ENCODE measurements at places on chromosomes 1 and 21.

- no peak for DNase-seq
Observed at GRCh38 chr1:116498789-116499628, 71.8 kb downstream of the CD58 start.

DNA sequence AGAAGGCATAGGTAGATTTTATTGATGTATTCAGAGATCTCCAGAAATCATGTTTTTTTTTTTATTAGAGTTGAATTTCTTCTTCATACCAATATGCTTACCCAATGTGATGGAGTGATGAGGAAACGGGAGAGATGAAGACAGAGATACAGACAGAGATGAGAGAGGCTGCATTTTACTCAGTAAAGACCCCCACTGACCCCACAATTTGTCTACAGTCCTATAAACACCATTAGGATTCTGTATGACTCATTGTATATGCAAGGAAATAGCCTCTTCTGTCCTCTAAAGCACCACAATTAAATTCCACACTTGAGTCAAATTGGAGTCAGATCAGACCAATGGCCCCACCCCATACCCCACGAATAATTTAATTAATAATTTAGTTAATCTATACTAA is 44.0 kb downstream of the RUNX1 start:
- DNase-seq, result no peak

DNA sequence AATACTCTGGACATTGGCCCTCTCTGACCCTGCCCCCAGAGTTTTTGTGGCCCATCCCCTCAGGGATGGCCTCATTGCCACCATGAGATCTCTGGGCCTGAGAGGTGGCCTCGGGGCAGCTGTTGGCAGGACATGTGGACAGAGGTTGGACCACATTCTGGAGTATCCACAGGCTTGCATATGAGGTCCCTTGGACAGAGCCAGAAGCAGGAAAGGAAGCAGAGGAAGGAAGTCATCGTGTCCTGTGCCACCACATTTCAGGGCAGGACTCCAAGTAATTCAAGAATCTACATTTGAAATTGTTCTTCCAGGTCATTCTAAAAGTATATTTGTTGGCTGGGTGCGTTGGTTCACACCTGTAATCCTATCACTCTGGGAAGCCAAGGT is 95.9 kb upstream of the PPP2R5A start:
- DNase-seq, result no peak

DNA sequence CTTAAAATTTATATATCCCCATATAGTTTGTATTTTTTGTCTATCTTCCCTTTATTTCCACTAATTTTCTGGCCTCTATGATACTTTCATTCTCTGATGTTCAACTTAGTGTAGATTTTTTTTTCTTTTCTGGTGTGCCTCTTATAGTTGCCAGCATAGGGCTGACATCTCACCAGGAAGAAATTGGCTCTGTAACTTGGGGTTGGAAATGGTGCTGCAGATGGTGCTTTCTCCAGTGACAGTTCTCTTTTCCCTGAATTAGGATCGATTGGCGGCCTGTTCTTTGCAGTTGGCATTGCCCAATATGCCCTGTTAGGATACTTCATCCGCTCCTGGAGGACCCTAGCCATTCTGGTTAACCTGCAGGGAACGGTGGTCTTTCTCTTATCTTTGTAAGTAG is 50.3 kb downstream of the SLC22A15 start:
- DNase-seq, result no peak

GRCh38 chr1:15158506-15159165 is 5.1 kb downstream of the TMEM51 start:
- DNase-seq, result no peak

DNA sequence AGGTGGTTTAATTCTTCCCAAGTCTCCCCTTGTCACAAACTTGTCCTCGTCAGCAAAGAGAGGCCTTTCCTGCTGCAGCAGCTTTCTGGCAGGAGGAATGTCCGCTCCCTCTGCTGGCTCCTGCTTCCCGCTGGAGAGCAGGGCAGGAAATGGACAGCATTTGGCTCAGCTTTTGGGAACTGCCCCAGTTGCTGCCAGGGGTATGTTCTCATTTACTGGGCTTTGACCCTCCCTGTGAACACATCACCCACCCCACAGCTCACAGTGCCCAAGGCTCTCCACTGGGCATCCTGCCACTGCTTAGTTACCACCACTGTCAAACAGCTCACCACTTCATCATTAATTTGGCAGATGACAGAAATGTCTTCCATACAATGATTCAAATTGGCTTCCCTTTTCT is 75.4 kb downstream of the MRPL37 start:
- DNase-seq, result no peak

GRCh38 chr1:239555350-239555749 is 169.0 kb downstream of the CHRM3 start:
- DNase-seq, result no peak

GRCh38 chr21:21332492-21332891 is 334.3 kb downstream of the NCAM2 start:
- DNase-seq, result no peak

DNA sequence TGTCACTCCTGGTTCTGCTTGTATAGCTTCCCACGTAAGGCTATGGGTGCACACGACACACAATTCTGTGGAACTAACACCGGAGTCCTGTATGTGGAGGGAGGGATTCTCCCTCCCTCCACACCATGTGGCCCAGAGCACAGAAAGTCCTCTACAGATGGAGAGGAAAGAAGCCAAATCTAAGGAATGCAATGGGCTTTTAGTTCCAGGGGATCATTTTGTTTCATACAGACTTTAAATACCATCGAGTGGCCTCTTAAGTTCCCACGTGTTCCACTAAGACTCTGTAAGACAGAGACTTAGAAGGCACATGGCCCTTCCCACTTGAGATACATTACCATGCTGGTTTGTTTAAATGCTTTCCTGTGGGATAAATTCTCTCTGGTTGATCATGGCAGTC is 156.0 kb downstream of the TGFB2 start:
- no peak for DNase-seq

GRCh38 chr21:28138272-28138671 is 854.4 kb downstream of the LTN1 start:
- no peak for DNase-seq

GRCh38 chr1:115469703-115470476 is 131.8 kb upstream of the NGF start:
- DNase-seq, result no peak
